ENCODE measurements at places on chromosomes 2 and 18.

GRCh38 chr2:144607891-144608521, 88.1 kb upstream of the ZEB2 start:
- no peaks in the 10 kb centered on the region for H3K36me3 ChIP-seq
- H3K27ac ChIP-seq = no peak overlapping the region
- no peak overlapping the region for H3K4me3 ChIP-seq
- DNase-seq = no peak

DNA sequence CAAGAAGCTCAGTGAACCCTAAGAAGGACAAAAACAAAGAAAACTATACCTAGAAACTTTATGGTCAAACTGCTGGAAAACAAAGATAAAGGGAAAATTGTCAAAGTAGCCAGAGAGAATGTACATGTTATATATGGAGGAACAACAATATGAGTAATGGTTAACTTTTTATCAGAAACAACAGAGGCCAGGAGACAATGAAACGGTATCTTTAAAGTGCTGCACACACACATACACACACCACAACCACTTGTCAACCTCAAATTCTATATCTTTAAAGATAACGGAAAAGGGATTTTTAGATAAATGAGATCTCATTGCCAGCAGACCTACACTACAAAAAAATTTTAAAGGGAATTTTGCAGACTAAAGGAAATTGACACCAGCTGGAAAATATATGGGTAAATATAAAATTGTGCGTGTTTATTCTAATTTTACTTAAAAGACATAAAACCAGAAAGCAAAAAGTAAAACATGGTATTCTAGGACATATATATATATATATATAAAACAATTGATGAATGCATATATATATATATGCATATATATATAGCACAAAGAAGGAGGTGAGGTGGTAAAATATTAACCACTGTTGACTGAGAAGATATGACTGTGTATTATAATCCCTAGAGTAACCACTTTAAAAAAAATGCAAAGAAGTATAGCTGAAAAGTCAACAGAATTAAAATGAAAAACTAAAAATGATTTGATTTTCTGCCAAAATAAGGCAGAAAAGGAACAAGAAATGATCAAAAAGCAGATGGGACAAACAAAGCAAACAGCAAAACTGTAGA, 172.0 kb downstream of the SRBD1 start:
- no peak for DNase-seq
- no peak overlapping the region for H3K4me3 ChIP-seq
- no peaks in the 10 kb centered on the region for H3K27me3 ChIP-seq
- no peak overlapping the region for H3K27ac ChIP-seq
- peaks cover 4% of the 10 kb centered on the region for H3K36me3 ChIP-seq

GRCh38 chr2:222613715-222614331, 42.1 kb downstream of the FARSB start:
- no peak overlapping the region for H3K4me3 ChIP-seq
- peaks cover 7% of the 10 kb centered on the region for H3K4me1 ChIP-seq
- no peaks in the 10 kb centered on the region for H3K27me3 ChIP-seq
- no peak for DNase-seq
- peaks cover 32% of the 10 kb centered on the region for H3K36me3 ChIP-seq

GRCh38 chr2:114421781-114422180, 20.7 kb upstream of the DPP10 start:
- DNase-seq = no peak
- H3K4me3 ChIP-seq = no peak overlapping the region
- no peaks in the 10 kb centered on the region for H3K36me3 ChIP-seq
- H3K4me1 ChIP-seq = no peaks in the 10 kb centered on the region

GRCh38 chr18:56165601-56166355, 472.6 kb downstream of the TXNL1 start:
- no peak overlapping the region for H3K4me3 ChIP-seq
- no peaks in the 10 kb centered on the region for H3K27me3 ChIP-seq
- no peaks in the 10 kb centered on the region for H3K4me1 ChIP-seq
- DNase-seq = no peak
- no peak overlapping the region for H3K27ac ChIP-seq

DNA sequence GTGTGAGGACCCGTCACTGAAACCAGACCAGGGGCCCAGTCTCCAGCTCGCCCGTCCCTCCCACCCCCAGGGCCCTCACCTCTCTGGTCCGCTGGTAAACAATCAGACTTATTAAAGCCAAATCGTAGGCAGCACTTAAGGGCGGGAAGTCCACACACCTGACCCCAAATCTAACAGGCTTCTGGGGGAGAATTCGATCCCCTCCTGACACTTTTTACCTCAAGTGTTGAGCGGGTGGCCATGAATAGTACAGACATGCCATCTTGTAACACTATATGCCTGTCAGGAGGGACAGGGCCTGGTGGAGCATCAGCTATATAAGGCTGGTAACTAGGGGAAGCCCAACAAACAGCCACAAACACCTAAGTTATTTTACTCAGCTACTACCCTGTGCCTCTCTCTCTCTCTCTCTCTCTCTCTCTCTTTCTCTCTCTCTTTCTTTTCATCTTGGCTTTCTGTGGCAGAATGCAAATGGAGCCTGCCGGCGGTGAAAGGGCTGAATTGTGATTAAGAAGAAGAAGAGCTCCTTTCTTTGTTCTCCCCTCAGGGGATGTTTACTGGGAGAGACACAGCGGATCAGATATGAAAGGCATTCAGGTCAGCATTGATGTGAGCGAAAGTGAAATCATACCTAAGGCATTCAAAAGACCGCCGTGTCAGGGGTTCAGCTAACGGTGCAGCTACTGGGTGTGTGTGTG, 9.5 kb downstream of the ZEB2 start:
- H3K4me1 ChIP-seq = peaks cover 52% of the 10 kb centered on the region
- peaks cover 32% of the 10 kb centered on the region for H3K27me3 ChIP-seq
- peak; percentile 39 for DNase-seq

GRCh38 chr2:146981921-146982320, 862.9 kb upstream of the ACVR2A start:
- no peaks in the 10 kb centered on the region for H3K27me3 ChIP-seq
- H3K4me3 ChIP-seq = no peak overlapping the region
- H3K36me3 ChIP-seq = no peaks in the 10 kb centered on the region
- no peak overlapping the region for H3K27ac ChIP-seq

GRCh38 chr2:42792087-42792582, 248 bp downstream of the HAAO start:
- H3K4me1 ChIP-seq = peaks cover 18% of the 10 kb centered on the region
- peaks cover 3% of the 10 kb centered on the region for H3K36me3 ChIP-seq
- H3K27ac ChIP-seq = no peak overlapping the region
- peaks cover 50% of the 10 kb centered on the region for H3K27me3 ChIP-seq
- DNase-seq = no peak

GRCh38 chr2:234003972-234004617, 46.4 kb upstream of the SPP2 start:
- no peak overlapping the region for H3K27ac ChIP-seq
- DNase-seq = peak; percentile 39
- peaks cover 35% of the 10 kb centered on the region for H3K27me3 ChIP-seq
- peaks cover 32% of the 10 kb centered on the region for H3K4me1 ChIP-seq

DNA sequence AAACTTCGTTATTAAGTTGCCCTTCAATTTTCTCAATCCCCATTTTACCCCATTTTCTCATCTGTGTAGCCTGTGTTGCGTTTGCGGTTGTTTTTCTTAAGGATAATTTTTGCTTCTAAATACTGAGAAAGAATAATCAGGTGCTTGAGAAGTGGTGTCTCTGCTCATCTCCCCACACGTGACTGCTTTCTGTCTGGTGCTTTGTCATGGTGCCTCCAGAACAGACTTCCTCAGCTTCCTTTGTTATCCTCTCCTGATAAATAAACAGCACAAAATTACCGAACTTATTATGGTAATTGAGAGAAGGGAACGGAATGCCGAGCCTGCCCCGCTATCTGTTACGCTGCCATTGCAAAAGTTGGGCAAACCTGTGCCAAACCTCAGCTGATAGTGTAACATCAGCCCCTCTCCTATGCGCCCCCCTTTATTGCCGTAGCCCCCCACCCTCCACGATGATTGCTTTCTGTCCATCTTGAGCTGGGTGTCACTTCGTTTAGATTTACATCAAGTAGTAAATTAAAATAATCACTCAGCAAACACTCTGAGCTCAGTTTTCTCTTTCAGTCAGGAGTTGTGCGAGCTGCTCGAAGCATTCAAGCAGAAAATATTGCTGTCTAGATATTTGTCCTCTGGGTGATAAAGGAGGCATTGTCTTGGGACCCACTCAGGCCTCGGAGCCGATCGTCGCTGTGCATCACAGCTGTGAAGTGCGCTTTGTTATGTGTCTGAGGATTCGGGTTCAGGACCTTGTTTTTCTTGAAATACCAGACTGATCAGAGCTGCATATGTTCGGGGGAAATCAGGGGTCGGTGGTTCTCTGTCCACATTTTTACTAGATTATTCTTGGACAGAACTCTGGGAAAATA, 1008.5 kb upstream of the FANCL start:
- no peak for DNase-seq
- H3K27me3 ChIP-seq = no peaks in the 10 kb centered on the region
- no peak overlapping the region for H3K4me3 ChIP-seq
- H3K27ac ChIP-seq = no peak overlapping the region

- H3K4me1 ChIP-seq = peaks cover 34% of the 10 kb centered on the region
- peaks cover 8% of the 10 kb centered on the region for H3K36me3 ChIP-seq
- H3K4me3 ChIP-seq = no peak overlapping the region
- DNase-seq = no peak
- no peak overlapping the region for H3K27ac ChIP-seq
- peaks cover 6% of the 10 kb centered on the region for H3K27me3 ChIP-seq
Observed at GRCh38 chr2:8285898-8286297, 396.0 kb upstream of the ID2 start.

- DNase-seq = peak; percentile 59
- H3K4me1 ChIP-seq = peaks cover 20% of the 10 kb centered on the region
- peak within 1 kb of the TSS; percentile 76 for H3K27ac ChIP-seq
- H3K27me3 ChIP-seq = peaks cover 57% of the 10 kb centered on the region
Observed at GRCh38 chr2:206274434-206275311, at the start of gene ZDBF2. Gene ZDBF2, plus strand, starts transcription at chr2:206274663. Its CDS starts 7,187 bp downstream, at chr2:206281850.

GRCh38 chr2:177604271-177605065, 211.9 kb downstream of the AGPS start:
- H3K4me1 ChIP-seq = peaks cover under 1% of the 10 kb centered on the region
- peaks cover 7% of the 10 kb centered on the region for H3K36me3 ChIP-seq
- peaks cover 3% of the 10 kb centered on the region for H3K27me3 ChIP-seq
- no peak overlapping the region for H3K4me3 ChIP-seq
- DNase-seq = no peak

- DNase-seq = no peak
- no peak overlapping the region for H3K27ac ChIP-seq
- no peaks in the 10 kb centered on the region for H3K4me1 ChIP-seq
- H3K4me3 ChIP-seq = no peak overlapping the region
- no peaks in the 10 kb centered on the region for H3K27me3 ChIP-seq
Observed at GRCh38 chr18:30142870-30143269, 899.7 kb downstream of the DSC3 start.

- H3K4me3 ChIP-seq = no peak overlapping the region
- H3K27me3 ChIP-seq = peaks cover 19% of the 10 kb centered on the region
- DNase-seq = no peak
- no peaks in the 10 kb centered on the region for H3K4me1 ChIP-seq
- H3K27ac ChIP-seq = no peak overlapping the region
Observed at GRCh38 chr2:165699946-165700345, 94.1 kb downstream of the GALNT3 start.

DNA sequence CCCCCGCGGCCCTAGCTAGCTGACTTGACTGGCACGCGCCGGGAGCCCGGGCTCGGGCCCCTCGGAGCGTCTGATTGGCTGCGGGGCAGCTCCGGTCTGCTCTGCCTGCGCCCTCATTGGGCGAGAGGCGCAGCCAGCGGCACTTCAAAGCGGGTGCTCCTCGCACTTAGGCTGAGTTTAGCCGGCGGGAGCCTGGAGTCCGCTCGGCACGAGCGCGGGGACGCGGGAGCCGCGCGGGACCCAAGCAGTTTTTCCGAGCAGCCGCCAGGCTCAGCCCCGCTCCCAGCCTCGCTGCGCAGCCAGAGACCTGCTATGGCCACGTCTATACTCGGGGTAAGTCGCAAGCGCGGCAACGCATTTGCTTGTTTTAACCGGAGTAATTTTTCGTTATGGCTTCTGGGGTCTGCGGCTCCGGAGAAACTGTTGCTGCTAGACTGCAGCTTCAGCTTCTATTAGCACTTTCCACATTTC, at the start of gene SP9:
SP9 (plus strand) TSS at position 174 of the 471 bp plus-strand sequence; CDS start at position 313, 139 bp downstream.
- peaks cover 86% of the 10 kb centered on the region for H3K27me3 ChIP-seq
- peak within 1 kb of the TSS; percentile 60 for H3K27ac ChIP-seq
- H3K4me3 ChIP-seq = peak within 1 kb of the TSS; percentile 49
- DNase-seq = no peak

DNA sequence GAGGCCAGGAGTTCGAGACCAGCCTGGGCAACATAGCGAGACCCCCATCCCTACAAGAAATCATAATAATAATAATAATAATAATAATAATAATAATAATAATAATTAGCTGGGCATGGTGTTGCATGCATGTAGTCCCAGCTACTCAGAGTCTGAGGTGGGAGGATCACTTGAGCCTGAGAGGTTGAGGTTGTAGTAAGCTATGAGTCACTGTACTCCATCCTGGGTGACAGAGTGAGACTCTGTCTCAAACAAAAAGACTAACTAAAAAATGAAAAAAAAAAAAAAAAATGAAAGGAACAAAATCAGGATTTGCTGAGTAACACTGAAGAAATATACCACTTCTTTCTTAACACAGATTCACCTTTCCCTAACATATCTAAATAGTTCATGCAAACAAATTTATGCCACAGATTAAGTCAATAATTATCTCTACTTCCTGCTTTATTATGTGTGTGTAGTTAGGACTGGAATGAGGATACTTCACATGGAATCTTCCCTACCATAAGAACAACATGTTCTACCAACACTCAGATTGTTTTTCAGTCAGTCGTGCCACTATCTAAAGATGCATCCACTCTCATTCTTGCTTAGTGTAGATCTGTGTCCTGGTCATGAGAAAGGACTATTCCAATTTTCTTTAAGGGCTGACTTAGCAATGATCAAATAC, 928.7 kb downstream of the SLC4A3 start:
- no peaks in the 10 kb centered on the region for H3K27me3 ChIP-seq
- H3K4me1 ChIP-seq = no peaks in the 10 kb centered on the region
- DNase-seq = no peak
- no peaks in the 10 kb centered on the region for H3K36me3 ChIP-seq
- no peak overlapping the region for H3K27ac ChIP-seq
- no peak overlapping the region for H3K4me3 ChIP-seq

DNA sequence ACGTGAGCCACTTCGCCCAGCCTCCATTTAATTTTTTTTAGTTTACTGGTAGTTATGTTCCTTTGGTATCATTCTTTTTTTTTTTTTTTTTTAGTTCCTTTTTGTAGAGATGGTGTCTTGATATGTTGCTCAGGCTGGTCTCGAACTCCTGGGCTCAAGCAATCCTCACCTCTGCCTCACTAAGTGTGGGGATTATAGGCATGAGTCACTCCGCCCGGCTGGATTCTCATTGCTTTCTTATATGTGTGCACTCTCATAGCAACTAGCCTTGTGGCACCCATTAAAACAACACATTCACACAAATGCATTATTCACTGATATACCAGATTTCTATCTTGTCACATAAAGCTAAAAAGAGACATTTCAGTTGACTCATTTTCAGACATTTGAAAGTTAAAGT, 4.2 kb downstream of the TTC27 start:
- peaks cover 15% of the 10 kb centered on the region for H3K36me3 ChIP-seq
- no peak for DNase-seq
- peaks cover 28% of the 10 kb centered on the region for H3K4me1 ChIP-seq
- H3K4me3 ChIP-seq = no peak overlapping the region
- no peak overlapping the region for H3K27ac ChIP-seq
- no peaks in the 10 kb centered on the region for H3K27me3 ChIP-seq
